Gastroesophageal sphincter (tissue), 4 donors: ENCODE measurements at places on chromosomes 13 and 19.

- H3K27ac ChIP-seq: no peak overlapping the region
- no peak overlapping the region for H3K4me3 ChIP-seq
- H3K36me3 ChIP-seq: no peaks in the 10 kb centered on the region
- ATAC-seq: peak; percentile 32
Observed at GRCh38 chr19:33248954-33249613, 23.4 kb upstream of the SLC7A10 start.

DNA sequence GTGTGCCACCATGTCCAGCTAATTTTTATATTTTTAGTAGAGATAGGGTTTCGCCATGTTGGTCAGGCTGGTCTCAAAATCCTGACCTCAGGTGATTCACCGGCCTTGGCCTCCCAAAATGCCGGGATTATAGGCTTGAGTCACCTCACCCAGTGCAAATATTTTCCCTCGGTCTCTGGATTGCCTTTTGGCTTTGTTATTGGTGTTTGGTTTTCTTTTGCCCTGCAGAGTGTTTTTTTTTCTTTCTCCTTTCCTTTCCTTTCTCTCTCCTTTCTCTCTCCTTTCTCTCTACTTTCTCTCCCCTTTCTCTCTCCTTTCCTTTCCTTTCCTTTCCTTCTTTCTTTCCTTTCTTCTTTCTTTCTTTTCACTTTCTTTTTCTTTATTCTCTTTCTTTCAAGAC, 33.2 kb downstream of the KDM4B start:
- peaks cover 21% of the 10 kb centered on the region for H3K36me3 ChIP-seq
- peaks cover 42% of the 10 kb centered on the region for H3K4me1 ChIP-seq
- no peak for ATAC-seq
- no peaks in the 10 kb centered on the region for H3K27me3 ChIP-seq

DNA sequence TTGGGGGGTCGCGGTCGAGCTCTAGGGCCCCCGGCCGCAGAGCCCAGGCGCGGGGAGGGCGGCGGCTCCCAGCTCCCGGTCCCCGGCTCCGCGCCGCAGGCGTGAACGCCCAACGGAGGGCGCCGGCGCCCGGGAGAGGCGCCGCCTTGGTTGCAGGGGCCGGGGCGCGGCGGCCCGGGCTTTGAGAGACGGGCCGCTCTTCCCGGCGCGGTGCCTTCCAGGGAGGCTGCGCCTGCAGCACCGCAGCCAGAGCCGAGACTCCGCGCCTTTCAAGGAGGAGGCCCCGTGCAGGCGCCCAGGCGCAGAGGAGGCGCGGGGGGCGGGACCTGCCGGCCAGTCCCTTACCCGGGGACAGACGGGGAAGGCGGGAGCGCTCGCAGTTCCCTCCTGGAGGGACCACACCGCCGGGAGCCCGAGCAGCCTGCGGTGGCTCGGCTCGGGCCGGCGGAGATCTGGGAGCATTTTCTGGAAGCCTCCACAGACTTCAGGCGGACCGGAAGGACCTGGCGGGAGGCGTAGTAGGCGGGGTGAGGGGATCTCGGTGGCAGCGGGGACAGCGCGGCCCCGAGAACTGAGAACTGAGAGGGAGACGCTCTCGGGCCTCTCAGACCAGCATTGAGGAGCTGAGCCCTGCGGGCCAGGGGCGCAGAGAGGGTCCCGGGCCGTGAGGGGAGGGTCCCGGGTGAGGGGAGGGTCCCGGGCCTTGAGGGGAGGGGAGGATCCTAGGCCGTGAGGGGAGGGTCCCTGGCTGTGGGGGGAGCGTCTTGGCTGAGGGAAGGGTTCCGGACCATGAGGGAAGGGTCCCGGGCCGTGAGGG, 25.5 kb upstream of the MCF2L start:
- H3K27me3 ChIP-seq: peaks cover 25% of the 10 kb centered on the region
- ATAC-seq: peak; percentile 79
- H3K4me1 ChIP-seq: no peaks in the 10 kb centered on the region
- peak overlapping the region; percentile 76 for H3K27ac ChIP-seq

DNA sequence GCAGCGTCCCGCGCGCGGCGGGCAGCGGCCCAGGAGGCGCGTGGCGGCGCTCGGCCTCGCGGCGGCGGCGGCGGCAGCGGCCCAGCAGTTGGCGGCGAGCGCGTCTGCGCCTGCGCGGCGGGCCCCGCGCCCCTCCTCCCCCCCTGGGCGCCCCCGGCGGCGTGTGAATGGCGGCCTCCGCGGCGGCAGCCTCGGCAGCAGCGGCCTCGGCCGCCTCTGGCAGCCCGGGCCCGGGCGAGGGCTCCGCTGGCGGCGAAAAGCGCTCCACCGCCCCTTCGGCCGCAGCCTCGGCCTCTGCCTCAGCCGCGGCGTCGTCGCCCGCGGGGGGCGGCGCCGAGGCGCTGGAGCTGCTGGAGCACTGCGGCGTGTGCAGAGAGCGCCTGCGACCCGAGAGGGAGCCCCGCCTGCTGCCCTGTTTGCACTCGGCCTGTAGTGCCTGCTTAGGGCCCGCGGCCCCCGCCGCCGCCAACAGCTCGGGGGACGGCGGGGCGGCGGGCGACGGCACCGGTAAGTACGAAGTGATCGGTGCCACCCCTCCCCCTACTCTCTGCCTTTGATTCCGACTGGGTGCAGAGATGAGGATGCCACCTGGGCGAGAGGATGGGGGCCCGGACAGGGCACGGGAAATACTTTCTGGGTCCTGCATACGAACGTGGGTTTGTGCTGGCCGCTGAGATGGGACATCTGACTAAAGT, 874 bp downstream of the TRIM28 start:
- H3K4me3 ChIP-seq: peak overlapping the region; percentile 86
- H3K27ac ChIP-seq: peak overlapping the region; percentile 93
- H3K4me1 ChIP-seq: peaks cover 53% of the 10 kb centered on the region
- peak; percentile 60 for ATAC-seq

DNA sequence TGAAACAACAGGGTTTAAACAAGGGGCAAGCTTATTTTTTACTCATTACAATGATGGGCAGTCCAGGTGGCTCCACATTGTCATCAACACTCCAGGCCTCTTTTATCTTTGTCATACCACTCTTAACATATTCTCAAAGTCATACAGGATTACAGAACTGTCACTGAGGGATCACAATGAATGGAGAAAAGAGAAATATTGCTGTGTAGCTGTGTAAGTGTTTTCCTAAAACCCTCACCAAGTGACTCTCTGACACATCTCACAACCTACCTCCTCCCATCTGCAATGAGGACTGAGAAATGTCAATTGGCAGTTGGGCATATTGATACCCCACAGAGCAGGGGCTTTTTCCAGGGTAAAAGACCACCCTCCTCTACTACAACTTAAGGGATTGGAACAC, 562.1 kb downstream of the TBC1D4 start:
- H3K4me1 ChIP-seq: no peaks in the 10 kb centered on the region
- no peak overlapping the region for H3K27ac ChIP-seq
- no peak for ATAC-seq
- H3K36me3 ChIP-seq: no peaks in the 10 kb centered on the region
- H3K4me3 ChIP-seq: no peak overlapping the region
- no peaks in the 10 kb centered on the region for H3K27me3 ChIP-seq
